ENCODE measurements at places on chromosomes 7 and 10.

DNA sequence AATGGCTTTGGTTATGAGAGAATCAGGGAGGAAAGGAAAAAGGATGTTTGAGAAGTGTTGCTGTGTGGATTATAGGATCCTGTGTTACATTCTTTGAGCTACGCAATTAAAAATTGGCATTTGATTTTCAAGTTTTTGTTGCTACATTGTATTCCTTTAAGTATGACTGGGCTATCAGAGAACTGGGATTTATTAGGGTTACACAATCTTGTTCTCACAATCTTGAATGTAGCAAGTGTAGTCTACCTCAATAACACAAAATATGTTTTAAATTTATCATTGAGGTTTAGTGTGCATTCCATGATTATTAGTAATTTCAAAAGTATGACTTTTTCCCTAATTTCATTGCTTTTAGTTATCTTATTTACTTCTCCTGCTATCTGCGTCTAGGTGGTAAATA, 113.9 kb downstream of the CACNB2 start:
- no peak for DNase-seq

DNA sequence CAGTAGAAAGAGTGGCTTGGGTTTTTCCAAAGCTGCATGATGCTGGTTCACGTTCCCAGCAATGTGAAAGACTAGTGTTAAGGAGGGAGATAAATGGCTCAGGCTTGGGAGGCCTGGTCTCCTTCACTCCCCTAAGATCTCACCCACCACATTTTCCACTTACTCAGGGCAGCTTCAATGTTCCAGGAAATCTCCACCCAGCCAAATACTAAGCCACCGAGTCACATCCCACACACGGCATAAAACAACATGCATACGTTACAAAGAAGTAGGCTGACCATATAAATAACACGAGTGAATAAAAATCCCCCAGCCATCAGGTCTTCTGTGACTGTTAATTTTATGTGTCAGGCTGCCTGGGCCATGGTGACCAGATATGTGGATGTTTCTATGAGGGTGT, 303.5 kb downstream of the SFMBT2 start:
- DNase-seq, result no peak

DNA sequence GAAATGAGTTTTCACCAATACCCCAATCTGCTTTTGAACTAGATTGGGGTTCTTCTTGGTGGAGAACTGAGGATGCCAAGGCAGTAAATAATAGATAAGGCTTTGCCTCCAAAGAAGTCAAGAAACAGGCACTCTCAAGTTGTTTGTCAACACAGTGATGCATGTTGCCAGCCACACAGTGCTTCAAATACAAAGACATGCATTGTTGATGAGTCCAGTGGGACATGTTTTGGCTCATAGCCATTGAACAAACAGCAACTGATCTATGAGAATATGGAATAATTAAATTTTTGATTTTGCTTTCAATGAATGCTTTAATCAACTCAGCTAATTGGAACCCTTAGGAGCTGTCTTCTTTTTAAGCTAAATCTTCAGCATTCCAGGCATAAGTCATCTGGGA, 346.4 kb downstream of the THSD7A start:
- no peak for DNase-seq

GRCh38 chr7:138979988-138980562, 1.1 kb downstream of the KIAA1549 start:
- DNase-seq, result no peak

- no peak for DNase-seq
Measured at GRCh38 chr7:46230990-46231305, 309.9 kb upstream of the IGFBP3 start.

DNA sequence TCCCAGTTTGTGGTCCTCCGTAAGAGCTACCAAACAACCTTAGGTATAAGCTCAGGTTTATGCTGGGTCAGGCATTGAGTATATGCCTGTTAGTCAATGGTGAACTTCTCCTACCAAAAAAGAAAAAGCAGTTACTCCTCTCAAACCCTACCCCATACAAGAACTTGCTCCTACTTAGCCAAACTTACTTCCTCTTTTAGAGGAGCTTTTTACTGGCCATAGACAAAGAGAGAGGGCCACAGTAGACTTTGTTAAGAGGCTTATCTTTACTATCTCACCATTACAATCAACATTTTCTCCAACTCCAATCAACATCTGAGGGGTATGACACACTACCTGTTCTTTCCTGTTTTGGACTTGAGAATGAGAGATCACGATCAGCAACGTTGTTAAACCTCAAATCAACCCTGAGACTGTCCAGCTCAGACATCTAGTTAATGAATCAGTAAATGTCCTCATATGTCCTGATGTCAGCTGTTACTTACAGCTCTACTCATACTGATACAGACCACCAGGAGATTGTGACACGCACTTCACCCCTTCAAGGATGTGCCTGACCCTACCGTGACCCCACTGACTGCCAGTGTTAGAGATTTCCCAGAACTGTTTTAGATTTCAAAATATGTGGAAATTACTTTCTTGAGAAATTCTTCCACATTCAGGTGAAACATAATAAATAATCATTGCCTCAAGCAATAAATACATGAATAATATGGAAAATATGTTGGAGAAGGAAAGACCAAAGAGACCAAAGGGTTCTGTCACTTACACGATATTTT, 18.4 kb upstream of the CCDC71L start:
- no peak for DNase-seq

DNA sequence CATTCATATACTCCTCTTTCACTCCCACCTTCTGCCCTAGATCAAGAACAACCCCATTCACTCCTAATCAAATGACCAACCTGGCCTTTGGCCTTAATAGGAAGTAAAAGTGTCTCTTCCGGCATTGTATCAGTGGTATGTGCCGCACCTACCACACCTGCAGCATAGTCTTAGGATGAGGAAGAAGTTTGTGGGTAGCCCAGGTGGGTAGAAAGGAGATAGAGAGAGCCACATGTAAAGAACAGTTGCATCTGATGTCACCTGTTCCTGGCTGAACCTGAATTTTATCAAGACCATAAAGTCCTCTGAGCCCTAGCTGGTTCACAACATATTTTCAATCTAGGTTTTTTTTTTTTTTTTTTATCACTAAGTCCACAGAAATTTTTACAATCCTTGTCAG, 55.5 kb upstream of the PTPN12 start:
- DNase-seq, result no peak

GRCh38 chr10:22712211-22712955, 2.0 kb downstream of the PIP4K2A start:
- peak; percentile 46 for DNase-seq

DNA sequence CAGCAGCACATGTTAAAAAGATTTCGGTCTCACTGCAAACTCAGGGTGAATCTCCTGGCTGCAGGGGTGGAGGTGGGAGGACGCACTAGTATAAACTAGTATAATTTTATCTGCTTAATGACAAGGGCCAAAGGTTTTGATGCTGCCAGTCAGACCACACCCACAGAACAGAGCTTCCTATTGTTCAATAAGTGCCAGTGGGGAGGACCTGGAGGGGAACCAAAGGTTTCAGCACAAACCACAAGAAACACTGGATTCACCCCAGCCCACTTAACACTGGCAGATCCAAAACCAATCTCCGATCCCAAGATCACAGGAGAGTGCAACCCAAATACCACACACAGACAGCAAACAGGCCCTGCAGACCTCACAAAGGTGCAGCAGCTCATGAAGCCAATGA, 6.6 kb downstream of the VOPP1 start:
- DNase-seq, result no peak

GRCh38 chr7:88278881-88279280, 27.8 kb downstream of the STEAP4 start:
- no peak for DNase-seq

- DNase-seq, result no peak
Measured at GRCh38 chr7:120998520-120998919, 10.0 kb downstream of the CPED1 start.

GRCh38 chr10:62844280-62845011, 28.3 kb upstream of the EGR2 start:
- no peak for DNase-seq

- peak; percentile 88 for DNase-seq
Measured at GRCh38 chr10:71748671-71749191, 24.6 kb downstream of the VSIR start.

DNA sequence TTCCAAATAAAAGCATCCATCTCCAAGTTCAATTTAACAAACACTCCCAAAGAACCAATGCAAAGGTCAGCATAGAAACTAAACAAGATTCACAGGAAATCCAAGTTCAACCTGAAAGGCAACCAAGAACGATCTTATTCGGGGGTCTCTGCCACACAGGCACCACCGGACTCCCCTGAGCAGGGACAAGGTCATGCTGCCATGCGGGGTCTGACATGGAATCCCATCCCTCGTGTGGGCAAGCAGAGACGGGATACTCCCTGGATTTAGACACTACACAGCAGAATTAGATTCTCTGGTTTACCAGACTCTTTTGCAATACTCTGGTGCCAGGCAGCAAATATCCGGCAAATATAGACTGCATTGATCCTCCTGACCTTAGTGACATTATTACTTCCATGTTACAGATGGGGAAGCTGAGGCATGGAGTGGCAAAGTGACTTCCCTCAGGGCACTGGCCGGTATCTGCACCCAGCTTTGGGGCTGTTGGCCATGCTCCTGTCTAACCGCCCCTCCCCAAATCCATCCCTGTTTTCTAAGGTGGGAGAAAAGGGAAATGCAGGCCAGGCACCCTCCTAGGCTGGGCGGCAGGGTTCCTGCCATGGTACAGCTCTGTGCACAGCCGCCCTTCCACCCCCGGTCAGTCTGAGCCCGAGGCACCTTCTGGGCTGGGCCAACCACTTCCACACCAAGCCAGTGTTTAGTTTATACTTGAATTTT, 111.8 kb downstream of the VIPR2 start:
- DNase-seq, result no peak

- no peak for DNase-seq
Measured at GRCh38 chr7:16066805-16067459, 354.4 kb downstream of the CRPPA start.

DNA sequence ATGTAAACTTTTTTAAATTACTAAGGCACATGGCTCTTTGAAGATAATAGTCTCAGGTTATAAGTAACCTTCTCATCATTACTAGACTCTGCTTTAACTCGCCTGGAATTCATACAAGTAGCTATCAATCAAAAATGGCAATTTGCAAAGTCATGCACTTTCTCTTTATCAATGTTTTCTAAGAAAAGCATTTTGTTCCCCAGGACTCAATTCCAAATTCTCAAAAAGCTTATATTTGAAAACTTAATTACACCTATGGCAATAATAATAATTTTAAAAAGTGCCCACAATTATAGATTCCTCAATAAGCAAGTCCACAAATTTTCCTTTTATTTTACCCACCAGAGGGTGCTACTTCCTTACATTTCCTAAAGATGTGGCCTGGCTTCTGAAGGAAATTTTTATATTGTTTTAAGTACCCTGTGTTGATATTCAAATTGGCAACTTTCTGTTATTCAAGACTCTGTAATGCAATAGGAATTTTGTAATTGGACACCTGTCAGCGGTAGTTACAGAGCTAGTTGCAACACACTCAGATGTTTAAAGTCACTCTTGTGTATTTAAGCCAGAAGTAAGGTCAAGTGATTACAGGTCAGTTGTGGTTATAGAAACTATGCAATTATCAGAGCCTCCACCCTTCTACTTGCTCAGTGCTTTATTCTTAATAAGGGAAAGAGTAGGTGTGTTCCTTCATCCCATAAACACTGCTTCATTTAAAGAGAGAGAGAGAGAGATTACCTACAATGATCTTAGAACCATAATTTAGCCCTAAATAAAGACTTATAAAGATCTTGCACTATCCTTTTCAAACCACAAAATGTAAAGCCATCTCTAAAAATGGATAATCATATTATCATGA, 47.1 kb upstream of the HYAL4 start:
- DNase-seq, result no peak

DNA sequence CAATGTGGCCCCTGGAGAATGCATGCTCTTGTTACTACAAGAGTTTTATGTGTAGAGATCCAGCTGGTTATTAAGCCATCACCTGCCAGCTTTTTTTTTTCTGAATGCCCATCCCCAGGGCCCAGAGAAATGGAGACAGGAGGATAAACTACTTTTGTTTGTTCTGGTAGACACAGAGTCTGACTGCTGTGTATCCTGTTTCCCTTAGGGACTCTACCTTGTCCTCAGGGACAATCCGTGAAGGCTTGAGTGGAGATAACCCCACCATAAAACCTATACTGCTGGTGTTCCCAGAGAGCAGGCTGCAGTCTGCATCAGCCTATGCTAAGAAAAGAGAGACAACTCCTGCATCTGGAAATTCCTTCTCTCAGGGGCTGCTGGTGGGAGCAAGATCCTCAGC, at the start of gene OR2A5:
TSS of gene OR2A5 (plus strand) at position 301 of the 400 bp plus-strand sequence. CDS start 1,454 bp downstream, outside the sequence.
- DNase-seq, result no peak

GRCh38 chr7:15228831-15229230, 326.3 kb upstream of the DGKB start:
- DNase-seq, result no peak

- DNase-seq, result no peak
Measured at GRCh38 chr10:48904861-48905260, 34.8 kb downstream of the LRRC18 start.

GRCh38 chr10:131195558-131196159, 115.9 kb downstream of the TCERG1L start:
- DNase-seq, result no peak

- no peak for DNase-seq
Measured at GRCh38 chr7:45979275-45980180, 58.5 kb upstream of the IGFBP3 start.

DNA sequence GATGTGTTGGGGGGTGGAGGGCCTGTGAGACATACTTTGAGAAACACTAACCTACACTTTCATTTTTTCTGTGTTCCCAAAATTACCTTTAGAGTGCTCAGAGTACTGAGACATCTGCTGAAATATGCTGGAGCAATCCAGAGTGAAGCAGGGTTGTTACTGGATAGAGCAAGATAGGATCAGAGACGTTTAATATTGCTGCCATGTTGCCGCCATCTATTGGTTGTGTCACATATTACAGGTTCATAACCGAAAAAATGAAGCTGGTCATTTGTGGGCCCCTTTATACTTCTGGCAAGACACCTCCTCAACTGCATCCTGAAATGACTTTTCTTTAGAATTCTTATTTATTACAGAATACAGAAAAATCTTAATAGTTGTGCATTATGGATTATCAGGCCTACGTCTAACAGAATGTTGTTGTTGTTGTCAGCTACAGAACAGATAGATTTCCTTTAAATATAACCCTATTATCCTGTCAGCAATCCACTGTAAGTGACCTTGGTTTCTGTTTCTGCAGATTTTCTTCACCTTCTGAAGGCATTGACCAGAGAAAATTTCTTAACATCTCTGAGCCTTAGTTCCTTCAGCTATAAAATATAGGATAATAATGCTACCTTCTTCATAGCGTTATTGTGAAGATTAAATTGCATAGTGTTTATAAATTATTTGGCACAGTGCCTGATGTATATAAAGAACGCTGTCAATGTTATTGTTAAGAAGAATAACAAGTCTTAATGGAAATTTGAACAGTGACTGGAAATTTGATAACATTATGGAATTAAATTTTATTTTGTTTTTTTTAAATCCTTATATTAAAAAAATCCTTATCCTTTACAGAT, 16.2 kb upstream of the DLD start:
- peak; percentile 60 for DNase-seq

- no peak for DNase-seq
Measured at GRCh38 chr10:114995468-114996247, 57.7 kb downstream of the TRUB1 start.

- no peak for DNase-seq
Measured at GRCh38 chr10:49207936-49208487, 19.8 kb upstream of the TMEM273 start.

GRCh38 chr7:69199041-69199440, 399.2 kb upstream of the AUTS2 start:
- no peak for DNase-seq
